ENCODE measurements at places on chromosomes 1 and 21. TPM values are rescaled to one million over a fixed set of nuclear protein-coding genes. Genes with fewer than 3 reads are reported as not detected.

The LIN28A gene
- total RNA-seq, result not detected

The ZBTB8B gene
- not detected for total RNA-seq

The WRAP73 gene
- total RNA-seq, result 14.7 TPM

The TFF1 gene
- 20.3 TPM for total RNA-seq

The TEDDM1 gene
- total RNA-seq, result not detected

The RSPO1 gene
- 0.09 TPM for total RNA-seq

The SMCP gene
- not detected for total RNA-seq

The GART gene
- total RNA-seq, result 64.7 TPM

The OR2L8 gene
- total RNA-seq, result not detected

The UBL4B gene
- total RNA-seq, result not detected

The BCAN gene
- not detected for total RNA-seq

The RAB3B gene
- 10.4 TPM for total RNA-seq

The PKP1 gene
- total RNA-seq, result not detected

The CENPS gene
- 29.8 TPM for total RNA-seq

The PWP2 gene
- total RNA-seq, result 3.7 TPM

The NBPF4 gene
- 0.12 TPM for total RNA-seq

The FGR gene
- not detected for total RNA-seq

The LZIC gene
- 22.2 TPM for total RNA-seq

The OLIG2 gene
- total RNA-seq, result not detected

The HPCAL4 gene
- 0.29 TPM for total RNA-seq

The LIPI gene
- not detected for total RNA-seq

The EXO5 gene
- 4.3 TPM for total RNA-seq

The CELA2B gene
- total RNA-seq, result not detected

The TBX19 gene
- total RNA-seq, result 0.78 TPM

The SELP gene
- not detected for total RNA-seq

The GLIS1 gene
- not detected for total RNA-seq

The DNAJC28 gene
- total RNA-seq, result 0.36 TPM

The SPRR5 gene
- total RNA-seq, result not detected

The FAAH gene
- 1.0 TPM for total RNA-seq

The KRTAP21-2 gene
- total RNA-seq, result not detected

The PGBD5 gene
- 0.42 TPM for total RNA-seq

The MINDY1 gene
- total RNA-seq, result 3.8 TPM

The CNR2 gene
- total RNA-seq, result not detected

The FLG2 gene
- not detected for total RNA-seq

The FCRL3 gene
- not detected for total RNA-seq

The NMNAT2 gene
- 0.42 TPM for total RNA-seq

The MTMR11 gene
- 6.6 TPM for total RNA-seq

The TMEM52 gene
- total RNA-seq, result 0.82 TPM

The MYOM3 gene
- total RNA-seq, result 5.6 TPM

The KCNN3 gene
- total RNA-seq, result 0.01 TPM

The IGFN1 gene
- total RNA-seq, result 0.82 TPM

The OR2AK2 gene
- not detected for total RNA-seq

The EXOSC10 gene
- total RNA-seq, result 36.9 TPM

The DENND2D gene
- 1.6 TPM for total RNA-seq

The JMJD4 gene
- total RNA-seq, result 24.9 TPM

The ARHGAP30 gene
- 0.07 TPM for total RNA-seq

The LCE3D gene
- 1.8 TPM for total RNA-seq

The ATAD3A gene
- total RNA-seq, result 24.3 TPM

The FAM163A gene
- not detected for total RNA-seq

The ACOT11 gene
- total RNA-seq, result 2.2 TPM

The PTGFRN gene
- total RNA-seq, result 15.2 TPM

The ISG15 gene
- 25.1 TPM for total RNA-seq

The GJC2 gene
- 0.66 TPM for total RNA-seq

The ANGPTL1 gene
- total RNA-seq, result not detected

The DPT gene
- not detected for total RNA-seq

The PEX10 gene
- total RNA-seq, result 14.7 TPM

The PDPN gene
- not detected for total RNA-seq

The OMA1 gene
- total RNA-seq, result 5.0 TPM

The TNFRSF9 gene
- total RNA-seq, result 3.6 TPM
